ENCODE measurements at places on chromosomes 1 and 21.

GRCh38 chr21:31354604-31355443, 10.8 kb upstream of the TIAM1 start:
- no peak for DNase-seq

DNA sequence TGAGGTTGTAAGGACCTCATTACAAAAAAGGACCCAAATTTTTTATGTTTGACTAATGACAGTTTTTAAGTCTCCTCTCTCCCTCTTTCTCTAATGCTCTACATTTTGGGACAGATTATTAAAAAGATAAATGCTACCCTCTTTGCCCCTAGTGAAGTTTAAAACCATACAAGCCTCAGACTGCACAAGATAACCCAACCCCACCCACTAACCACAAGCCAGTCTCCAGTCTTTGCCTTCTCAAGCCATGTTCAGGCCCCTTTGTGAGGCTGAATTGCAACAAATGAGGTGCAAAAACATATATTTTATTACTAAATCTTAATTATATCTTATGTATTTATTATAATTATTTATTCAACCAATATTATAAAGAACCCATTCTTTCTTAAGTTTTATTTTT, 597.2 kb upstream of the BRINP3 start:
- DNase-seq, result no peak

DNA sequence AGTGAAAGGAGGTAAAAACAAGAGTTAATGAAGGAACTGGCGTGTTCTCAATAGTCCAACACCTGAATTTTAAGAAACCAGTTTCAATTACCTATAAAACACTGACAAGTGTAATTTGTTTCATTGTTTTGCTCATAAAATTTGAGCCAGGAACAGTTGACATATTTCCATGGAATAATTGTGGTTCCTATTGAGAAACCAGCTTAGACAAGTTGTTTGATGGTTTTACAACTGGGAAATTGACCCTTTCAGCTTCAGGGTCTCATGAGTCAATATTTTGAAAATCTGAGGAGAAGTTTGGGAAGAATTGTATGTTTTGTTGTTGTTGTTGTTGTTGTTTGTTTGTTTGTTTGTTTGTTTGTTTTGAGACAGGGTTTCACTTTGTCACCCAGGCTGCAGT, 69.1 kb upstream of the GADD45A start:
- DNase-seq, result no peak

DNA sequence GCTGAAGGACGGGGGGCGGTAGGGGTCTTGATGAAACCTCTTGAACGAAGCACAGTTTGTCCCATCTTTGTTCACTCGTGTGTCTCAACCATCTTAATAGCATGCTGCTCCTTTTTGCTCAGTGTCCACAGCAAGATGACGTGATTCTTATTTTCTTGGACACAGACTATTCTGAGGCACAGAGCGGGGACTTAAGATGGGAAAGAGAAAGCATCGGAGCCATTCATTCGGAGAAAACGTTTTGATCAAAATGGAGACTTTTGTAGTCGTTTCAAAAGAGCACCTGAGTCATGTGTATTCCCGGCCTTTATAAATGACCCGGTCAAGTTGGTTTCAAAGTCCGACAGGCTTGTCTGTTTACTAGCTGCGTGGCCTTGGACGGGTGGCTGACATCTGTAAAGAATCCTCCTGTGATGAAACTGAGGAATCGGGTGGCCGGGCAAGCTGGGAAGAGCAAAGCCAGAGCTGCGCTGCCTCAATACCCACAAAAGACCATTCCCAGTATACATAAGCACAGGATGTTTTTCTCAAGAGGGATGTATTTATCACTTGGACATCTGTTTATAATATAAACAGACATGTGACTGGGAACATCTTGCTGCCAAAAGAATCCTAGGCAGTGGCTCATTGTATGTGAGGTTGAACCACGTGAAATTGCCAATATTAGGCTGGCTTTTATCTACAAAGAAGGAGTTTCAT, 18.5 kb downstream of the ETS2 start:
- no peak for DNase-seq

- no peak for DNase-seq
Observed at GRCh38 chr1:211236633-211237320, 22.4 kb upstream of the RCOR3 start.

GRCh38 chr1:227758366-227758765, 23.1 kb downstream of the SNAP47 start:
- no peak for DNase-seq

DNA sequence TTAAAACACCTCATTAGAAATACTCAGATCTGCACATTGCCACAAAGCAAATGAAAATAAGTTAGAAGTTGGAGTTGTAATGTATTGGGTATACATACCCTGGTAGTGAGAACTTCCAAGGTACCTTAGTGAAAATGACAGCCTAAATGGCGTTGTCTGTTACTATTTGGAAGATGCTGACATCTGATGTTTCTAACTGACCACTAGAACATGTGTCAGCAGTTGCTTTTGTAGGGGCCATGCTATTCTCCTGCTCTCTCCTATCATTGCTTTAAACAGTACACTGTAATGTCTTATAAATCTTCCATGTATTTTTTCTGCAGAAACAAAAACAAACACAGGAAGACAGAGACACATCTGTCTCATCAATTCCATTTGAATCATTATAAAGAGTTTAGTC, 40.1 kb downstream of the LAMC1 start:
- no peak for DNase-seq

- DNase-seq, result peak; percentile 14
Observed at GRCh38 chr1:191206513-191207207, 729.0 kb upstream of the BRINP3 start.

DNA sequence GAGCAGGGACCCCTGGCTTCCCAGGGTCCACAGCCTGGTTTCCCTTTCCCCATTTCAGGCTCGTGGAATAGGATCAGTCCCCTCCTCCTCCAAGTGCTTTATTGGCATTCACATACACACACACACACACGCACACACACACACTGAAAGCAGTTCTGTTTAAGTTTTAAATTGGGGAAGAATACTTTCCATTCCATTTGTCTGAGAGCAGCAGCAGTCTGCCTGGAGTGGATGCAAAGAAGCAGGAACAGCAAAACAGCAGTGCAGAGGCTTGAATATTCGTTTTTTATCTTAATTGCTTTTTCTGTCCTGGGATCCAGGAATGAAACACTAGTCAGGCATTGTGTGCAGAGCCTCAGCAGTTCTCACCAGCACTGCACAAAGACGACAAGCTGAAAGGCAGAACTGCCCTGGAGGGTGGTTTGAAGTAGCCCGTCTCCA, 7.1 kb downstream of the CYB561D1 start:
- DNase-seq, result no peak

GRCh38 chr21:44650973-44651675, 3.3 kb downstream of the KRTAP12-4 start:
- no peak for DNase-seq

- DNase-seq, result peak; percentile 29
Observed at GRCh38 chr1:30111431-30111830, 612.0 kb downstream of the MATN1 start.

- no peak for DNase-seq
Observed at GRCh38 chr1:39839651-39840050, 43.7 kb downstream of the TRIT1 start.

DNA sequence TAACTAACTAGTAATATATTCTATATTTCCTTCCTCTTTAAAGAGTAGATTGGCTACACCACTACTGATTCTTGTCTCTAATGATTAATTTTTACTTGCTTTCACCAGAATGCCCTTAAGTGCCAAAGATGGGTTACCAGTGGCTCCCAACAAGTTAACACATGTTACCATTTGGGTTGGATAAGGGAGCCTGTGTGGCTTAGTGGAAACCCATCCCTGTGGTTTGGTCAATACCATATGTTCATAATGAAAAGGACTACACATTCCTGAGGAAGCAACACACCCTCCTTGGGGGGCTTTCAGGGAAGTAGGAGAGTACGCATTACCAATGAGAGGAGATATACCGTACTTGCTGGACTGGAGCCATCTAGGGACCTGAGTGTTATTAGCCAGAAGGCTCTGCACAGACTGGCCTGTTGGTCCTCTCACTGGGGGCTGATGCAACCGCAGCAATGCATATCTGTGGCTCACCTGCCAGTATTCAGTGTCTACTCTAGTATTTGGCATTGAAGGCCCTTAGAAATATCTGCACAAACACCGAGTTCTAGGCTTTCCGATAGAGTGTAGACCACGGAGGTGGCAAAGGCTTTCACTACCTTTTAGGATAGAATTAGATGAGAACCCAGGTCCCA, 29.3 kb upstream of the PLXNA2 start:
- DNase-seq, result no peak

GRCh38 chr1:163361123-163361934, 39.6 kb downstream of the NUF2 start:
- DNase-seq, result peak; percentile 30

Data from NCI-H1105 (cell line).